ENCODE measurements at places on chromosomes 4 and X.

GRCh38 chr4:53119680-53120079, 246.2 kb downstream of the SCFD2 start:
- DNase-seq: no peak

DNA sequence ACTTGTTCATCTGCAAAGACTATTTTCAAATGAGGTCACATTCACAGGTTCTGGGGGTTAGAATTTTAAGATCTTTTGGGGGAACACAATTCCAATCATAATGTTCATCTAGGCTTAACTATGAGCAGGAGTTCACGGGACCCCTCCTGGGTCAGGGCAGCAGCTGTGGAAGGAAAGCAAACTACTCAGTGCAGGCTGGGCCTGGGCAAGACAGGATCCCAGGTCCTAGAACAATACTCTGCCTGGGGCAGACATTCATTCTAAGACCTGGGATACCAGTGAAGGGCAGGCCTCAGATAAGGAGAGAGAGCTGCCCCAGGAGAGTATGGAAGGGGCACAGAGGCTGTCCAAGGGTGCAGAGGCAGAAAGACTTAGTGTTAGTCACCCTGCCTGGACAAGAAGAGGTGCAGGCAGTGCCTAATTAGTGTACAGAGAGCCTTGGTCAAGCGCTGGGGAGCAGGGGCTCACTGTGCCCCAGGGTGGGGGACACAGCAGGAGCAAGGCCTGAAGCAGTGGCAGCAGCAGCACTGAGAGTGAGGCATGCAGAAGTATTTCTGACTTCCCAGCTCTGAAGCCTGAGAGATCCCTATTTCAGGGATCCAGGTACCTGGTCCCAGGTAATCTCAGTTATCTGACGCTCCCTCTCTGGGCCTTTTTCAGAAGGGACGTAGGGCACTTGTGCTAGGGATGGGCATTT, 123.0 kb upstream of the MAMLD1 start:
- no peak for DNase-seq

DNA sequence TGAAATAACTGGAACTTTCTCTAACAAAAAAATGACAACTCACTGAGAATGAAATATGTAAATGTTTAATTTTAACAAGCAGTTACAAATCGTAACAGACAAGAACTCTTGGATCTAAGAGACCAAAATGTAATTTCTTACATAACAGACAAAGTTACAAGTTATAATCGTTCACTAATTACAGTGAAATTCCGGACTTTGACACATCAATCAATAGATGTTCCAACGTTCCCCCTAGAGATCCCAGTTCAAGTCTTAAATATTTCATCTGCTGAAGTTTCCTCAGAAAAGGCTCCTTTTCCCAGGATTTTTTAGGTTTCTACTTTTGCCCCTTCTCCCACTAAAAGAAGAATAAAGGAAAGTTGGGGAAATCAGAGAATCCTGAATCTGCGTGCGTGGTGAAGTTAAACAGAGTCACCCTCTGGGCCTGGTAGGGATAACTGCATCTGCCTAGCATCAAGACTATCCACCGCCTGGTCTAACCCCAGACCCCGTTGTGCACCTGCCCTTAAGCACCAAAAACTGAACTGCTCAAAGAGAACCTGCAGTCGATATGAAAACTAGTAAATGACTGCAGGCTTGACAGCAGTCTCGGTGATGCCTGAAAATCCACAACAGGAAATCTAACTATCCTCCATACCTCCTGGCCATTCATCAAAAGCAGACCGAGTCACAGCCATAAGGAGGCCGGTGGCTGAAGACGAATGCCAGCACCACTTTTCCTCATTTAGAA, 2.3 kb downstream of the IRF2 start:
- DNase-seq: no peak

GRCh38 chr4:29852537-29852936, 867.6 kb upstream of the PCDH7 start:
- no peak for DNase-seq

GRCh38 chr4:123767806-123768205, 371.2 kb downstream of the SPRY1 start:
- no peak for DNase-seq

DNA sequence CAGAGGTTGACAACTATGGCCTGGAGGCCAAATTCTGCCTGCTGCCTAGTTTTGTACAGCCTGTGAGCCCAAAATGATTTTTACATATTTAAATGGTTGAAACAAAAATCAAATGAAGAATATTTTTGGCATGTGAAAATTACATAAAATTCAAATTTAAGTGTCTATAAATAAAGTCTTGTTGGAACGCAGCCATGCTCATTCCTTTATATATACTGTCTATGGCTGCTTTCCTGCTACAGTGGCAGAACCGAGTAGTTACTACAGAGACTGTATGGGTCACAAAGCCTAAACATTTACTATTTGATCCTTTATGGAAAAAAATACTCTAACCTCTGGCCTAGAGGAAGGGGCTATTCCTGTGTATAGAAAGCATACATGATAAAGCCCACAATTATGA, 290.4 kb downstream of the GLUD2 start:
- DNase-seq: no peak

DNA sequence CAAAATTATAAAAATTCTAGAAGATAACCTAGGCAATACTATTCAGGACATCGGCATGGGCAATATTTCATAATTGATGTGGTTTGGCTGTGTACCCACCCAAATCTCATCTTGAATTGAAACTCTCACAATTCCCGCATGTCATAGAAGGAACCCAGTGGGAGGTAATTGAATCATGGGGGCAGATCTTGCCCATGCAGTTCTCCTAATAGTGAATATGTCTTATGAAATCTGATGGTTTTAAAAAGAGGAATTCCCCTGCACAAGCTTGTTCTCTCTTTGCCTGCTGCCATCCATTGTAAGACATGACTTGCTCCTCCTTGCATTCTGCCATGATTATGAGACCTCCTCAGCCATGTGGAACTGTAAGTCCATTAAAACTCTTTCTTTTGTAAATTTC, 77.7 kb downstream of the DDX60 start:
- no peak for DNase-seq

- DNase-seq: no peak
Observed at GRCh38 chrX:41630091-41630490, 58.7 kb upstream of the GPR34 start.

GRCh38 chr4:48127682-48128404, 6.2 kb downstream of the TXK start:
- peak; percentile 83 for DNase-seq

DNA sequence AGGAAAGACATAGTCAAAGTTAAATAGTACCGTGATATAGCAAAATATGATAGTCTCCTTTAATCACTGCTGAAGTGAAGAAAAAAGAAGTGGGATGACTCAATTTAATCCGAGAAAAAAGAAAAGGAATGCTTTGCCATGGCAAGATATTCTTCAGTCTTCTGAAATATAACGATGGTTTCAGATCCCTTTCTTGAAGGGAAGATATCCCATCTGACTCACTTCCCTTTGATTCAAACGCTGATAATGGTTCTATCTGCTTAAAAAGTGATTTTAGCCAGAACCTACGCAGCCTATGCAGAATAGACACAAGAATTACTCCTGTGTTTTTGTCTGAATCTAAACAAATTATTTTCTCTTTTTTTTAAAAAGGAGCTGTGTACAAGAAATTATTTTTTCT, 68.1 kb upstream of the FTHL17 start:
- DNase-seq: no peak

- no peak for DNase-seq
Observed at GRCh38 chr4:101441446-101441845, 94.1 kb upstream of the PPP3CA start.

DNA sequence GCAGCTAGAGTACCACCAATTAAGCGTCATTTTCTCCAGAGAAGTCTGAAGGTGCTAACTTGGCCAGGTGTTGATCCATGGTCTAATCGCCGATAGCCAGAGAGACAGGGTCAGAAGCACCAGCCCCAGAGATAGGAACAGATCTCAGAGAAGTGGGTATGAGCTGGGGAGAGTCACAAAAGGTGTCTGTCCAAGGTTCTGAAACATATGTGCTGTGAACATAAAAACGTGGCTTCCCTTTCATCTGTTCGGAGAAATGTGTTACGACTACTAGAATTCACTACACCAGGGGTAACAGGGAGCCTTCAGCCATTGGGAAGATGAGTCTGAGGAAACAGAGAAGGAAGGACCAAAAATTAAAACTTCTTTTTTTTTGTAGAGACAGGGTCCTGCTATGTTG, 91.3 kb downstream of the FBXL5 start:
- no peak for DNase-seq

- DNase-seq: no peak
Observed at GRCh38 chr4:111631215-111631999, 513.8 kb upstream of the FAM241A start.

DNA sequence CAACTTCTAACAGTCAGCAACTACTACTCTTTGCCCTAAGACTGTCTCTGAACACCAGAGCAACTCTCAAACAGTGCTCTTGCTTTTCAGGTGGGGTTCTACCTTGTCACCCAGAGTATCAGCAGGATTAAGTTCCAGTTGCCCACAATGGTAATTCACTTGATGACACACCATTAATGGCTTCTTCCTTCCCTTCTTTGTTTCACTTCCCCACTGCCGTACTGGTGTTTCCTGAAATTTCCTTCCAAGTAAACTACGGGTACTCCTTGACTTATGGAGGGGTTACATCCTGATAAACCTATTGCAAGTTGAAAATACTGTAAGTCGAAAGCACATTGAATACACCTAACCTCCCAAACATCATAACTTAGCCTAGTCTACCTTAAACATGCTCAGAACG, 36.6 kb upstream of the PDK3 start:
- DNase-seq: no peak

GRCh38 chrX:151488677-151489076, 74.8 kb upstream of the PASD1 start:
- no peak for DNase-seq

- no peak for DNase-seq
Observed at GRCh38 chr4:150119492-150119891, 41.2 kb downstream of the DCLK2 start.

- DNase-seq: no peak
Observed at GRCh38 chrX:139825618-139826017, 107.2 kb downstream of the ATP11C start.

DNA sequence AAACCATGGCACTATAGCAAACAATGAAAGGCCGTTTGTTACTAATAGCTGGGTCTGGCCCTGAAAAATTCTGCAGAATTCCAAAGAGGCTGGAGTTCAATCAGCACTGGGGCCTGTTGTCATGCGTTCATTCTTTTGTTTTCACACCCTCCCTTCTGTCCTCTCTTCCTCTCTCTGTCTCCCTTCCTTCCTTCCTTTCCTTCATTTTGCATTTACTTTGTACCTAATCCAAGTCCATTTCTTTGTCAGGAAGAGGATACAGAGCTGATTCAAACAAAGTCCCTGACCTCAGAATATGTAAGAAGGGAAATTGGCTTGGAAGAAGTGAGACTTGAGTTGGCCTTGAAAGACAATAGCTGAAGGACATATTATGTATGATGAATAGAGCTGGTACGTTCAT, 119.6 kb upstream of the LDB2 start:
- no peak for DNase-seq

All from GM06990 (cell line).